ENCODE measurements at places on chromosomes 16 and 17.

DNA sequence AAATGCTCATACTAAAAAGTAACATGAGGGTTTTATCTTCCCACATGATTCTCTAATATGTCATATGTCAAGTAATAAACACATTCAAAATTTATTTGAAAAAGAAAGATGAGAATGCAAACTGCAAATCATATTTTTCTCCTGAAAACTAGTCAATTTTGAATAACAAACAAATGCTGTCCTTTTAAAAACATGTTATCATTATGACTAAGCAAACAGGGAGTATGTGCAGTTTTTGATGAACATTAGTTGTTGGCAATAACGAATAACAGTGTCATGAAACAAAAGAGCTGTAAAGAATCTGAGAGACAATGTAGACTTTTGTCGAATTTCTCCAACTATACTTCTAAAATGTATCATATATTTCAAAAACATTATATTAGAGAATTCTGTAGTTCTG lies 34.8 kb downstream of the RPGRIP1L start:
- no peak for DNase-seq

- no peak for DNase-seq
Observed at GRCh38 chr17:13265311-13265710, 247.5 kb upstream of the ELAC2 start.

DNA sequence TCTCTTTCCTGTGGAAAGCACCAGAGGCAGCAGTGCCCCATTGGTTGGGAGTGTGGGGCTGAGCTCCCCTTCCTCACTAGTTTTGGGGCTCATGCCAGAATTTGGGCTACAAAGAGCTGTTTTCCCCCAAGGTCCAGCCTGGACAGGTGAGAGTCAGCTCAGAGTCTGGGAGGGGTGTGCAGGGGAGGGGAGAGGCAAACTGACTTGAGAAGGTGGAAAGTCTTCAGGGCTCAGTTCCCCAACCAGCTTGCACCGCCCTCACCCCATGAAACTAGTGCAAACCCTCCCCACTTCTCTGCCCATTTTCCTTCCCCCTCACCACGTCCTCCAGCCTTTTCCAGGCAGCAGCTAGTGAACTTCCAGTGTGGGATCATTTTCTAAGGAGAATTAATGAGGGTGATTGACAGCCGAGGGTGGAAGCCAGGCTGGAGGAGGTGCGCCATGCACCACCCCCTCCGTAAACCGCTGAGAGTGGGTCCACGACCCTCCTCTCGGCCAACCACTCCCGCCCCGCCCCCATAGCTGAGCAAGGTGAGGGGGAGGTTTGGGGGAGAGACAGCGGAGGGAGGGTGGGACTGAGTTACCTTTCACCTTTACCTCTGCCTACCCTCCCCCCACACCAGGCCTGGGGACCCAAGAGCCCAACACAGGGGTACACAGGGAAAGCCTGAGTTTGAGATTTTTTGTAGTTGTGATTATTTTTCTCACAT lies 6.2 kb upstream of the DLX4 start:
- no peak for DNase-seq

- DNase-seq: no peak
Observed at GRCh38 chr16:8972843-8973586, 9.3 kb upstream of the USP7 start.

- no peak for DNase-seq
Observed at GRCh38 chr16:49462362-49462988, 88.9 kb downstream of the C16orf78 start.

DNA sequence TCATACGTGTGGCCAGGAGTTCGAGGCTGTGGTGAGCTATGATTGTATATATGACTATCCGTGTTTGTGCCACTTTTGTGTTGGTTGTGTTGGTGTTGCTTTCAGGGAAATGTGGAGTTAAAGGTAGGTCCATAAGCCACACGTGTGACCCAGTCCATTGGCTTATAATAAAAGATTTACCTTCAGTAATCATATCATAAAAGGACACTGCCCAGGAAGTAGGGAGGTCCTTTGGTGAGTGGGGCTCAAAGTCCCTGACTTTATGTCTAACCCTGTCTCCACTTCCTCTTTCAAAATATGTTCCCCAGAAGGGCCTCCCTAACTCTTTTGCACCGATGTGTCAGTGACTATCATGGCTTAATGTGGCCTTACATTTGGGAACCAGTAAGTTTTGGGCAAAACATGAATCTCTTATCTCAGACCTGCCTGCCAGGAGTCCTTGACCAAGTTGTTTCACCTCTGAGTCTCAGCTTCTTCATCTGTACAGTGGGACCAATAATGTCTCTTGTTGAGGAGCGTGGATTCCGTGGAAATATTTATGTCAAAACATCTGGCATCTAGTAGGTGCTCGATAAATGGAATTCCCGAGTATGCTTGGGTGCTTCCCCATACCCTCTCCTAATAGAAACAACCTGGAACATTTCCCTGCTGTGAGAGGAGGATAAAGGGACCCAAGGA lies 4.8 kb downstream of the TNP2 start:
- DNase-seq: no peak

DNA sequence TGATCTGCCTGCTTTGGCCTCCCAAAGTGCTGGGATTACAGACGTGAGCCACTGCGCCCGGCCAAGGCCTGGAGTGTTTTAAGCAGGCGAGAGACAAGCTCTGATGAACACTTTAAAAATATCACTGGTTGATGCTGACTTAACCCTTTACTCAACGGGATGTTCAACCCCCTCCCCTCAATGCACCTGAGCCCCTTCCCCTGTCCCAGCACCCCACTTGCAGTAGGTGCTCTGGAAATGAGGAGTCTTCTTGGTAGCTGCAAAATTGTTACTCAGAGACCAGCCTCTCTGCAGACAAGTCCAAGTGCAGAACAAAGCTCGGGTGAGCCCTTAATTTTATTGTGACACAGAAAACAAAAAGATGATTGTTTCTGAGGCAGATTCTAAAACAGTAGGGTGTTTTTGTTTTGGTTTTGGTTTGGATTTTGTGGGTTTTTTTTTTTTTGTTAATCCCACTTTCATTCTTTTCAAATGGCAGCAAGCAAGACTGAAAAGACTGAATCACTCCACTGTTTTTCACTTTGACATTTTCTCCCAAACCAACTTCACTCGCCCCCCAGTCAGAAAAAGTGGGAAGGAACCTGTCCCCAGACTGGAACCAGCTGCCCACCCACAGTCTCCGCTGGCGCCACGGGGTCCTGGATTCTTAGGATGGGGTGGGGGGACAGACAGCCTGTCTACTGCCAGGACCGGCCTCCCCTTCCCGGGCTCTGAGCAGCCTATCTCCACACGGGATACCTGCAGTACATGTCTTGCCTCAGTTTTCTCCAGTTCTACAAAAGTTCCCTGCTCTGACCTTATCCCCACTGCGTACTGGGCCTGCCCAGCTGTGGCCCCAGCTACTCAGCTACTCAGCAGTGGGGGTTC lies 5.2 kb upstream of the PLLP start:
- DNase-seq: no peak

GRCh38 chr16:84298376-84298899 lies 3.8 kb downstream of the WFDC1 start:
- DNase-seq: no peak

DNA sequence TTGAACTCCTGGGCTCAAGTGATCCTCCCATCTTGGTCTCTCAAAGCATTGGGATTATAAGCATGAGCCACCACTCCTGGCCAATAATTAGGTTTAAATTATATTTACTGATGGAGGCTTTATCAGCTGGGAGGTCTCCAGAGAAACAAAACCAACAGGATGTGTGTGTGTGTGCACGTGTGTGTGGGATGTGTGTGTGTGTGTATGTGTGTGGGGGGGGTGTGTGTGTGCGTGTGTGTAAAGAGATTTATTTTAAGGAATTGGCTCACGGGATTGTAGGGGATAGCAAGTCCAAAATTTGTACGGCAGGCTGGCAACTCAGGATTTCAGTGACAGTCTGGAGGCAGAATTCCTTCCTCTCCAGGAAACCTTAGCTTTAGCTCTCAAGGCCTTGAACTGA lies 4.6 kb downstream of the MMP25 start:
- DNase-seq: no peak
